ENCODE measurements at places on chromosomes 6 and 20.

GRCh38 chr6:90384720-90385119, 88.1 kb upstream of the BACH2 start:
- DNase-seq: no peak

DNA sequence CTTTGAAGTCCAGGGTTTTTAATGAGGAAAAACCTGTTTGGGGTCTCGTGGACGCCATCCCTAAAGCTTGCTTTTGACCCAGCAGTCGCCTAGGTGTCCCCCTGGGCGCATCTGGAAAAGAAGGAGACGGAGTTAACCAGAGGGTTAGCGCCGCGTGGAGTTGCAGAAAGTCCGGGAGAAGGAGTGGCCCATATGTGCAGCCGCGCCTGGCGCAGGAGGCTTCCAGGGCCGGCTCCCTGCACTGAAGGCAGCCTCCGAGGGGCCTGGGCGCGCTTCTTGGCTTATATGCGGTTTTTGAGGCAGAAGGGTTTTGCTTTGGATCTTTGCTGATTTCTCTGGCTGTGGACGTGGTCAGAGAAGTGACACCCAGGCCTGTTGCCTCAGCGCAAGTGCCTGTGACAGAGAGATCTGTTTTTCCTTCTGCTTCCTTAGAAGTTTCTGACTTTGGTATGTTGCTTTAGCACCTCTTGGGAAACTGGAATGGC, 987 bp downstream of the TMEM181 start:
- DNase-seq: peak; percentile 24

- DNase-seq: no peak
Observed at GRCh38 chr6:53417141-53417540, 68.4 kb upstream of the ELOVL5 start.

- no peak for DNase-seq
Observed at GRCh38 chr6:97771372-97771771, 488.4 kb upstream of the MMS22L start.

DNA sequence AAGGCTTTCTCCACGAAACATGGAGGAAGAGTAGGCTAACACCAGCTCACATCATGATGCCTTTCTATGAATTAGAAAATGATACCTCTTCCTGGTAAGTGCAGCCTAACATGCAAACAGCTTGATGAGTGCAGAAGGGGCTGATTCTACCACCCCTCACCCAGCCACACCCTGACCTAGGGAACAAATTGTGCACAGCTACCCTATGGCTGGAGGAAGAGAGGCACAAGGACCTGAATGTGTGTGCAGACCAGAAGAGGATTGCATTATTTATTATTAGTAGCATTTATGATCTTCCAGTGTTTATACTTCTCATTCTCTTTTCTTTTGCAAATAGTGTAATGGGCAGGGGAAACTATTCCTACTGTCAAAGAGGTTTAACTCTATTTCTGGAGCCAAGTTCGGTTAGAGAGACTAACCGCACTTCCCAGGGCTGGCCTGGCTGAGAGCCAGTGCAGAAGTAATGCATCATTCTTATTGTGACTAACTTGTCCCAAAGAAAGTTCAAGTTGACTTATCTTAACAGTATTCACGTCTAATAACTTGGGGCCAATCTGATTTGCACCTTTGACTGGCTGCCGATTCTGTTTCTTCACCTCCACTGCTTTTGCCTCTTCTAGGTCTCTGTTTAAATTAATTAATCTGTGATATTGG, 237.5 kb downstream of the CD83 start:
- DNase-seq: peak; percentile 94

DNA sequence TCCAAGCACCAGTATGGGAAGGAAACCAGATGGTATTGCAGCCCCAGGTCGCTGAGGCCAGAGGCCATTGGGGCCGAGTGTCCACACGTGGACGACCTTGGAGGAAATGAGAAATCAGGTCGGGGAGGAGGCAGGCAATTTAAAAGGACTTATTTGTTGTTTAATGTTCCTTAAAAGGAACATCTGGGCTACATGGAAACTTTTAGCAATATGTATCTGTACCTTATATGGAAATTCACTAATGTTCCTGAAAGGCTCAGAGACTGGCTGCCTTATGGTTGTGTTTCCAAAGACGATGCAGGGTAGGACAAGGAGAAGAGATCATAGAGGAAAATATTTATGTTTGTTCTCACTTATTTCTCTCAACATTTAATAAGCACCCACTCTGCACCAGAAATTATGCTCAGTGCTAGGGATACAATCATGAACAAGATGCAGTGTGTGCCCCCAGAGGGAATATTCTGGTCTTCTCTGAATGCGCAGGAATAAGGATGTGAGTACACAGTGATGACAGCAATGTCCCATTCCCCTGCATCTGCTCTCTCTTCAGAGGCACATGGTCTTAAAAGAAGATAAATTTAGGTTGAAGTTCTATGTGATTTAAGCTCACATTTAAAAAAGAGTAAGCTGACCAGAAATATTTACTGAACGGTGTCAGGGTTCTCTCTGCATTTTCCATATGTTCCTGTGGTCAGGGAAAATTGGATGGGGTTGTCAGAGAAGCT, 3.4 kb downstream of the BNIP5 start:
- no peak for DNase-seq

DNA sequence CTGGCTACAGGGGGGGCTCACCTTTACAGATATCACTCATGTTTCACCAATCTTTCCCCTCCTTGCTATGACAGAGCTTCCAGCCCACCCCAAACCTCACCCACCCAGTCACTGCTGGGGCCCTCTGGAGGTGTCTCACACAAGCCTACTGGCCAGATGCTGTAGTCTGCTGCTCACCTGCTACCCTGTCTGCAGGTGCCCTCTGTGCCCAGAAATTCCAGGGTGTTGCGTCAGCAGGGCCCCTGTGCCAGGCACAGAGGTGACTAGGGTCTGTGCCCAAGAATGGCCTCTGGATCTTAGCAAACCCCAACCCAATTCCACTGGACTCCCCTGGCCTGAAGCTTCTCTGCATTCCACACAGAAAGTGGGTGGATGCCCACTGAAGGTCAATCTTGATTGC, 21.4 kb downstream of the UNC5CL start:
- no peak for DNase-seq

- no peak for DNase-seq
Observed at GRCh38 chr6:36967301-36967700, 12.8 kb downstream of the PI16 start.

DNA sequence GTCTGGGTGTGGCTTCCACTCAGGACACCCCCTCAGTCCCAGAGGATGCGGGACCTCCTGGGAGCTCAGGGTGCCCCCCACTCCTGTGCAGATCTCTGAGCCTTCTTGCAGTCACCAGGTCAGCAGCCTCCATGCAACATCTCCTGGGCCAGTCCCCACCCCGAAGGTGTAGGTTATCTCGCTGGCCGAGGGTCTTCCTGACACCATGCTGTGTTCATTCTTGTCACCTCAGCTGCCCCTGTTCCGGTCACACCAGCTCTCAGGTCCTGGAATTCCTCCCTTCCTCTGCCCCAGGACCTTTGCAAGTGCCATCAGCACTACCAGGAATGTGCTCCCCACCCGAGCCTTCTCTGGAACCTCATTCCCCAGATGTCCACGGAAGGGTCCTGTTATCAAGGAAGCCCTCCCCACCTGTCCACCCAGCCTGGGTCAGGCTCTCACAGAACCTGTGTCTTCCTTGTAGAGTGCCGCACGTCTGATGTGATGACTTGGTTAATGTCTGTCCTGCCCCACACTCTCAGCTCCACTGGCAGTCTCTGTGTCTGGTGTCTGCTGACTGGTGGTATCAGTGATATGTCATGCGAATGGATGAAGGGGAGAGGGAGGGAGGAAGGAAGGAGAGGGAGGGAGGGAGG, 329.6 kb downstream of the TAF4 start:
- DNase-seq: no peak

GRCh38 chr6:88013015-88013414, 34.6 kb upstream of the SPACA1 start:
- DNase-seq: no peak

- no peak for DNase-seq
Observed at GRCh38 chr6:157050537-157051265, 272.6 kb downstream of the TMEM242 start.

GRCh38 chr6:53059648-53060589, 5.3 kb upstream of the FBXO9 start:
- no peak for DNase-seq

- no peak for DNase-seq
Observed at GRCh38 chr20:3067139-3068014, 4.0 kb upstream of the OXT start.

DNA sequence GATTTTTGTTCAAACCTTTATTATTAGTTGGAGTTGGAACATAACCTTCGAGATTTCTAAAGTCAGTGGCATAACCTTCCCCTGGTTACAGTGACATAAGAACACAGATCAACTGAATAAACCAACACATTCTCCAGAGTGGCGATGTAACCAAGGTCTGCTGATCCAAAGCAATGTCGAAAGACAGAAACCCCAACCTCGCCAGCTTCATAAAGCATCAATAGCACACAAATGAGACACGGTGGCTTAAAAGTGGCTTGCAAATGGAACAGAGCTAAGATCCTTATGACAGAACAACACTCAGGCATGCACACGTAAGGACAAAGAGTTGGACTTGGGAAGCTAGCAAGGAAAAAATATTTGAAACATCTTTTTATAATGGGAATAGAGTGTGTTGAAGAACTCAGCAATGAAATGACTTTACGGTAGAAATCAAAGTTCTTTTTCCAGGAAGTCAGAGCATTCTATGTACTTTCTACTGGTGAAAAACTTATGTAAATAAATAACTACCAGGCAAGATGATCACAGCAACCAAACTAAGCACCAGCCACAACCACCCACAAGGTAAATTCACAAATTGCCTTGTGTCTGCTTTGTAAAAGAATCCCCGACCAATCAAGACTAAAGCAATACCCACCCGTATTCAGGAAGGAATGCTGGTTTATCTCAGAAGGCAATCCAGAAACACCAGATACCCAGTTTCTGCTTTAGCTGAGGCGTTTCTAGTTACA, 61.0 kb upstream of the NHSL1 start:
- DNase-seq: no peak

DNA sequence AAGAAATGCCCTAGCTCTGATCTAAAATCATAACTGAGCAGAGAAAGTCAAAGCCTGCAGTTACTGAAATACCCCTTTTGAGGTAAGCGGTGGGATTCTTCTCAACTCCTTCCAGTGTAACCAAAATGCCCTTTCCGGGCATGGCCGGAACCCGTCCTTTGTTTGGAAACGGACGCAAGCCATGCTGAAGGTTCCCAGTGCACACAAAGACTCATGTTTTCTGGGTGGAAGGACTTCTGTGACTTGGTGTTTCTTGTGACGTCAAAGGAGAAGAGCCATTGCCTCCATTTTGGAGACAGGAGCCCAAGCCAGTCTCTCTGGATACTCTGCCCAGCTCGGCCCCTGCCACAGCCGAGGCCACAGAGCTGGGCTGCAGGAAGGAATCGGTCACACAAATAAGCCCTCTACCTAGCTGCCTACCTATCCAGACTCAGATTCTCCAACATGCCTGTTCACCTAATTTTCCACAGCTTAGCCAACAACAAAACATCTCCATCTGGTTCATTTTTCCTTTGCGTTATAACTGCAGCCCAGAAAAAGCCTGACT, 182.8 kb downstream of the TBXT start:
- no peak for DNase-seq

DNA sequence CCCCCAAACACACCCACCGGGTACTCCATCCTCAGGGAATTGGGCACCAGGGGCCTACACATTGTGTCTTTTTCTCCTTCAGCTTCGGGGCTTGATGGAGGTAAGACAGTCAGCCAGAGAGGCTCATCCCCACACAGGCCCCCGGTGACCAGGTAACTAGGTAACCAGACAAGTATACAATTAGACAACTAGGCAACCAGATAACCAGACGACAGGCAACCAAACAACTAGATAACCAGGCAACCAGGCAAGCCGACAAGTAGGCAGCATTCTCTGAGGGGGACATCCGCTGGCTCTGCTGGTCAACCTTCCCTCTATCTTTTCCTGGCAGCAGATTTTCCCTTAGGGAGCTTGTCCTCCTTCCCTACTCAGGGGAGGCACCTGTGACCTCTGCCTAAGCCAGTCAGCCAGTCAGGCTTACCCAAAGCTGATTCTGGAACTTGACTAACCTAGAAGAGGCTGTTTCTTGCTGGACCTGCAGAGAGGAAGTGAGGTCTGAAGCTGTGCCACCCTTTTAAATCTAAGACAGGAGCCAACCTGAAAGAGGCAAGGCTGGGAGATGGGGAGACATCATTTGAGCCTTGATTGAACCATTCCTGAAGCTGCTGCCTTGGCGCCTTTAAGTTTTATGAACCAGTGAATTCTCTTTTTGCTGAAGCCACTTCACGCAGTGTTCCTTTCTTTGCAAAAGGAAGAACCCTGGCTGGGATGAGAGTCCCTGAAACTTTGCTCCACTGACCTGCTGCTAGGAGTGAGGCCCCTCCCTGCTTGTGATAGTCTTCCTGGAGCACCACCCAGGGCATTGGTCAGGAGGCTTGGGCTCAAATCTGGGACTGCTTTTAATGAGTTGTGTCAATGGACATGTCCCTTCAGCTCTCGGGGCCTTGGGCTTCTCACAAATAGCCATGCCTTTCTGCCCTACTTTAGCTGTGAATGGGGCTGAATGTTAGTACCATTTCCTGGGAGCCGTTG, 96.4 kb upstream of the RNF24 start:
- no peak for DNase-seq

- no peak for DNase-seq
Observed at GRCh38 chr20:7926323-7926722, 13.9 kb downstream of the HAO1 start.

GRCh38 chr6:11607383-11607782, 69.8 kb downstream of the TMEM170B start:
- peak; percentile 28 for DNase-seq

DNA sequence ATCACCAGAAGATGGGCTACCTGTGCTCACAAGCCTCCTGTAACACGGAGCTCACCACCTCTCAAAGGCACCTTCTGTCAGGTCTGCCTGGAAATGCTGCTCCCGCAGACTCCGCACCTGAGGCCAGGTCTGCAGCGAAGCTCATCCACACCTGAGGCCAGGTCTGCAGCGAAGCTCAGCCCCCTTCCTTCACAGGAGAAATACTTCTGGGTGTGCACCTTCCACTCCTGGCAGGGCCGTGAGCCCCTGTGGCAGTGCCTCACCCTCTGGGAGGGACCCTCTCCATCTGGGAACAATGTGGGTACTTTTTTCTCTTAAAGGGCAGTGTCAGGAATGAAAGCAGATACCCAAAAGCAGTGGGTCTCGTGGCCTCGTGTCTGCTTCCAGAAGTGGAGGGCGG, 1.4 kb upstream of the SLCO4A1 start:
- DNase-seq: no peak

DNA sequence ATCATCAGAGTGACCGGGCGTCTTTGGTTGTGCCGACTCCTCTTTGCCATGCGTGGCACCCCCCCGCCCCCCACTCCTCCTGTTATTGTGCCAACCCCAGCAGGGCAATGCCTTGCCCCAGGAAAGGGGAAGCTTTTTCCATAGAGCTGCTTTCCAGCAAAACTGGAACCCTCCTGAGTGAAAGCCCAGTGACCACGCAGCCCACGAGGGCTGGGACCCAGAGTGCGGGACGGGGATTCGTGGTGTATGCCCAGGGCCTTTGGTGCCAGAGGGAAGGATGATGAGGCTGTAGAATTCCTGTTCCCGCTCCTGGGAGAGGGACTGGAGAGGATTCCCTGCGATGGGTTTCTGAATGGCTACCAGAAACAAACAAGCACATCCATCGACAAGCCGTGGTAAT, 116.8 kb upstream of the BACH2 start:
- DNase-seq: no peak

- no peak for DNase-seq
Observed at GRCh38 chr20:47380481-47380880, 24.0 kb upstream of the ZMYND8 start.

- no peak for DNase-seq
Observed at GRCh38 chr6:22306741-22307466, 10.1 kb upstream of the PRL start.

- DNase-seq: no peak
Observed at GRCh38 chr20:10520528-10520927, 85.4 kb downstream of the SLX4IP start.
